ENCODE measurements at places on chromosomes 1 and 21.

DNA sequence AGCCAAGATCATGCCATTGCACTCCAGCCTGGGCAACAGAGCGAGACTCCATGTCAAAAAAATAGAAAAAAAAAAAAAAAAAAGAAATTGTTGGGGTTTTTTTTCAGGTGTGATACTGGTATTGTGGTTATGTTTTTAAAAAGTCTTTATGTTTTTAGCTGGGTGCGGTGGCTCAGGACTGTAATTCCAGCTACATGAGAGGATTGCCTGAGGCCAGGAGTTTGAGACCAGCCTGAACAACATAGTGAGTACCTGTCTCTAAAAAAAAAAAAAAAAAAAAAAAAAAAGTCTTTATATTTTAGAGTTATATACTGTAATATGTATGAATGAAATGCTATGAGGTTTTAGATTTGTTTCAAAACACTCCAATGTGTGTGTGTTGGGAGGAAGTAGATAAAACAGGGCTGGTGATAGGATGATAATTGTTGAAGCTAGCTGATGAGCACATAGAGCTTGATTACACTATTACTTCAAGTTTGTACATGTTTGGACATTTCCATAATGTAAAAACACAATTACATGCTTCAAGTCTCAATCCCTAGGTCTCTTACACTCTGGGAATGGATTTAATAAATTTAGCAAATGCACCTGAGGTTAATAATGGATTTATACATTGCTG, 30.2 kb upstream of the ATP5PO start:
- no peak for DNase-seq

GRCh38 chr1:163231385-163231784, 28.7 kb upstream of the RGS5 start:
- no peak for DNase-seq

- no peak for DNase-seq
Measured at GRCh38 chr21:41370840-41371684, 9.2 kb downstream of the MX2 start.

DNA sequence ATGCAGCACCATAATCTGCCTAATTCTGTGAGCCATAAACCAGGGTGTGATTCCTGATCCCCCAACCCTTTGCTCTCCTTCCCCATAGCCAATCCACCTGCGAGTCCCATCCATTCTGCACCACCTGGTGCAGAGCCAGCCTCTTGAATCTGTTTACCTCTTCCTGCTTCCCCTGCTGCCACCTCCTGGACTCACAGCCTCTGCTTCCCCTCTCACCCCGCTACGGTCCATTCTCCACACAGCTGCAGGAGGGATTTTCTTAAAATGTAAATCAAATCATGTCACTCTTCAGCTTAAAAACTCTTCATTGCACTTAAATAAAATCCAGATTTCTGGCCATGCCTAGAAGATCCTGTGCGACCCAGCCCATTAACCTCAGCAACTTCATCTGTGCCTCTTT, 186.7 kb downstream of the FOXD2 start:
- no peak for DNase-seq

- DNase-seq, result no peak
Measured at GRCh38 chr1:180424848-180425457, 77.4 kb downstream of the ACBD6 start.

DNA sequence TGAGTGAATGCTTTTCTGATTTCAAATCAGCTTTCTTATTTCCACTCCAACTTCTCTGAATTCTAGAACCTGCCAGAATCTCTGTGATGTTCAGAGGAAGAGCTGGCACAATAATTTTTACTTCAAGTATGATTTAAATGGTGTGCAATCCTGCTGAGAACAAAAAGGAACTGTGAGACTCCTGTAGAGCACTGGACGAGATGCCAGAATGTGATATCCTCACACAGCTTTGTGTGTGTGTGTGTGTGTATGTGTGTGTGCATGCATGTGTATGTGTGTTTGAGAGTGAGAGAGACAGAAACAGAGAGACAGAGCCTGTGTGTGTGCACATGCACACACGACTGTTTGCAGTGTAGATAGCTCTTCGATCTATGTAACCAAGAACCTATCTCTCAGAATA, 713.6 kb upstream of the ZP4 start:
- no peak for DNase-seq

GRCh38 chr1:37151789-37152188, 117.5 kb upstream of the GRIK3 start:
- no peak for DNase-seq

DNA sequence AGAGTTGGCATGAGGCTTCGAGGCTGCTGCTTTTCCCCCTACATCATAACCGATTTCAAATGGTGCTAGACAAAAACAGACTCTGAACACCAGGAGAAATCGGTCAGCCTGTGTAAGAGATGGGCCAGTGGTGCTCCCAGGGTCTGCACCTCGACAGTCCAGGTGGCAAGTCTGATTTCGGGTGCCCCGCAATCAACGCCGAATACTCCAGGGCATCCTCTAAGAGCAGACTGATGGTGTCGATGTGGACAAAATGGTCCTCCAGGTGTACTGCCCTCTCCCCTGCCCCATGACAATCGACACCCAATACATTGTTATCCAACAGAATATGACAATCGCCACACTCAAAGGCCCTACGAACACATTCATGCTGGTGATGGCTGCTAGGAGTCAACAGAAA, 50.0 kb downstream of the CD46 start:
- DNase-seq, result no peak

DNA sequence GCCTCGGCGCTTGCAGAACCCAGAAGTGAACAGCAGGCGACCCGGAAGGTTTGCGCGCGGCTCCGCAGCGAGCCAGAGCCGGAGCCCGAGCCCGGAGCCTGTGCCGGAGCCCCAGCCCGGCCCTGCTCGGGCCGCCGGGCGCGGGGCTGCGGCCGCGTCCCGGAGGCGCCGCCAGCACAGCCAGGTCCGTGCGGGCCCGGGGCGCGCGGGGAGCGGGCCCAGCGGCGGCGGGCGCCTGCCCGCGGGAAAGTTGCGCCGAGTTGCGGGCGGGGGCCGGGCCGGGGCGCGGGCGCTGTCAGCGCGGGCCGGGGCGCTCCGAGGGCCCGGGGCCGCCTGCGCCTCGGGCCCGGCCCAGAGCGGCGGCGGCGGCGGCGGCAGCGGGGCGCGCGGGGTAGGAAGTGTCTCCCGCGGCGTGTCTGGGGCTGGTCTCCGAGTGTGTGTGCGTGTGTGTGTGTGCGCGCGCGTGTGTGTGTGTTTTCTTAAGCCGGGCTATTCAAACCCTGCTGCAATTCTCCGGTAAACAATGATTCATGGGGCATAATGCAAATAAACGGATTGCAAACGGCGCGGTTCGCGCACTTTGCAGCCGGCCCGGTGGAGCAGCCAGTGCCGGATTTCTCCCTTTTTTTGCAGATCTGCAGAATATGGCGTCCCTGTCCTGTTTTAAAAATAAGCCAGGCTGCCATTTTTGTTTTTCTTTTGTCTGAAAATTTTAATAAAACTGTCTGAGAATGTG, at the start of gene ZNF362:
ZNF362 (plus strand) TSS at position 22 of the 736 bp plus-strand sequence. CDS start 14,083 bp downstream, outside the sequence.
- DNase-seq, result peak; percentile 57

Measured in T follicular helper cell (primary cell).